ENCODE measurements at places on chromosomes 6 and 20.

DNA sequence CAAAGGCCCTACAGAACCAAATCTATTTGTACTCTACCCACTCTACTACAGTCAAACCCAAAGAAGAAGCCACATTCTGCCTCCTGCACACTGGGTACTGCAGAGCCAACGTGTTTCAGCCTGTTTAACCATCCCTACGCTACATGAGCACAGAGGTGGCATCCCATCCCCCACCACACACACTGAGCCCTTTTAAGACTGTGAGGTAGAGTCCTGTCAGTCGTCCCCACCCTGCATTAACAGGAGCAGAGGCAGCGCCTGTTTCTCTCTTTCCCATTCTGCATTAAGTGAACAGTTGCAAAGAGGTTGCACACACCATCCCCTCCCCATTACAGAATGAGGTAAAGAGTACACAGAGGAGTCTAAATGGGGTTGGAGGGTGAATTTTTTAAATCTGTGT is 5.2 kb upstream of the RSPH4A start:
- no peak for DNase-seq

- no peak for DNase-seq
Observed at GRCh38 chr20:2859330-2860121, 13.8 kb upstream of the PTPRA start.

- no peak for DNase-seq
Observed at GRCh38 chr20:61205769-61206168, 46.3 kb upstream of the CDH4 start.

- DNase-seq = no peak
Observed at GRCh38 chr6:157535340-157536222, 154.6 kb downstream of the ZDHHC14 start.

DNA sequence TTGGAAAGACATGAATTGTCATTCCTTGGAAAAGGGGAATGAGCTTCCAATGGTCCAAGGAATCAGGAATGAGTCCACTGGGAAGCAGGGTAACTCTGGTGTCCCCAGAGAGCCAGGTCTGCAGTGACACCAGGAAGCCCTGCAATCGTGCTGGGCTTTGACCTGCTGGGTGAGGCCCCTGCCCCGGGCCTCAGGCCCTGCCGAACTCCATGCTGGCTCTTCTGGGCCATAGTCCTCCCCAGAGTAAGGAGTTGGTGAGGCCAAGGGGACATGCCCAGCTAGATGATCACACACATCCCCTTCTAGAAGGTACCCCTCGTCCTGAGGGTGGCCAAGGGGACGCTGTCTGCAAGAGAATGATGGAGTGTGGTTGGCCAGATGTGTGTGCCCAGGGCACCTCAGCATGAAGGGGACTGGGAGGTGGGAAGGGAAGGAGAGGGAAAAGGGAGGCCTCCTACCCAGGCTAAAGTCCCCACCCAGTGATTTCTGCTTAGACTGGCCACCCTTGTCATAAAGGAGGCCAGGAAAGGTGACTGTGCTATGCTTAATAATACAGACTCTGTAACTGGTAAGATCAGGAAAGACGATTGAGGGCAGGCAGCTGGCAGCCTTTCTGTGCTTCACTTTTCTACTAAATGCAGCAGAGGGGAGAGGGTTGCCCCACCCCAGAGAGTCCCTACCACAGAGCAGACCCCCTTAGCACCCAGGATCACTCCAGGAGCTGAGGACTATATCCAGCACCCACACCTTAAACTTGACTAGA is 119.3 kb downstream of the SNX5 start:
- DNase-seq = no peak

DNA sequence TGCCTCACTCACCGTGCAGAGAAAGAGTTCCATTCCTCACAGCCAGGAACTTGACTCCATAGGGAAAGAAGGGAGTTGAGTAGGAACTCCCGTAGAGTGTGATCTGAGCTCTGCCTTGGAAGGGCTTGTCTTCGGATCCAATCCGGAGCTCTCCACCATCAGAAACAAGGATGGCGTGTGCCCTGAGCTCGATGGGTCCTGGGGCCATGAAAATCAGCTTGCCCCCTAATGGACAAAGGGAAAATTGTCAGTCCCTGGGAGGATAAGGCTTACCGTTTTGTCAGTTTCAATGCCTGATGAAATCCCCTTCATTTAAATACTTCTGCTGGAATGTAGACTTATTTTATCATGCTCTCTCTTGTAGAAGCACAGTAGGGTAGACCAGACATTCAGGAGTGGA is 153.3 kb downstream of the PKHD1 start:
- no peak for DNase-seq

DNA sequence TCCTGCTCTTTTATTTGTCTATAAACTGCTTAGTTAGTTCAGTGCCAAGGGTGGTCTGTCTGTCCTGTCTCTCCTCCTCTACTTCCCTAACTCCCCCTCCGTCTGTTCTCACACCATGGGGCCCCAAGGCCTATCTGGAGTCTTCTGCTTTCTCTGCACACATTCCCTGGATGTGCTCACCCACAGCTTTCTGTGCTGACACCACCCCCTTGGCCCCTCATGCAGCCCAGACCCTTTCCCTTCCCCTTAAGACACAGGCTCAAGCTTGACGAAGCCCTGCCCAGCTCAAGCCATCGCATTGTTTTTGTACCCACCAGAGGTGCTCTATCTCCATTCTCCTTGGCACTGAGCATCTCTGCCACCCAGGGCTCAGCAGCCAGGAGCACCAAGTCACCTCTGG is 78.1 kb upstream of the NNAT start:
- no peak for DNase-seq

- no peak for DNase-seq
Observed at GRCh38 chr6:167965592-167966539, 31.6 kb upstream of the KIF25 start.

DNA sequence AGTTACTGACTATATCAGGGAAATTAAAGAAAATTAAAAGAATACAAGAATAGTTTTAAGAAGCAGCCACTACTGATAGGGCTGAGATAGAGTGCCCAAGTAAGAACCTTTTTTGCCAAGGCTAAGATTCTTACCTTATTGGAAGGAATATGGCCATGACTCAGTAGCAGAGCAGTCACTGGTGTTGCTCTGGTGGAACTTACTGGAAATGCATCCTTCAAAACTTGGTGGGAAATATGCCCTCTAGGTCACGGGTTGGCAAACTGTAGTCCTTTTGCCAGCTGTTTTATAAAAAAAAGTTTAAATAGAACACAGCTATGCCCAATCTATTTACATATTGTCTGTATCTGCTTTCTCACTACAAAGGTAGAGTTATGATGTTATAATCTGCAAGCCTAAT is 6.0 kb downstream of the HSF2 start:
- no peak for DNase-seq

All from stimulated activated CD8-positive, alpha-beta memory T cell treated with anti-CD3 and anti-CD28 coated beads, Interleukin-7, amount 100 ng/mL, for 1 hour (primary cell).